Activated T-helper 17 cell treated with anti-CD3 and anti-CD28 coated beads, Interleukin-2, amount 50 U/mL, for 72 hours (primary cell): ENCODE measurements at places on chromosomes 3 and 15.

GRCh38 chr3:46985588-46985987 lies 6.1 kb downstream of the NBEAL2 start:
- ATAC-seq = no peak

- no peak for ATAC-seq
Measured at GRCh38 chr3:25171118-25171807, 256.8 kb upstream of the RARB start.

- ATAC-seq = no peak
Measured at GRCh38 chr15:77975332-77976094, 102.0 kb downstream of the TBC1D2B start.

DNA sequence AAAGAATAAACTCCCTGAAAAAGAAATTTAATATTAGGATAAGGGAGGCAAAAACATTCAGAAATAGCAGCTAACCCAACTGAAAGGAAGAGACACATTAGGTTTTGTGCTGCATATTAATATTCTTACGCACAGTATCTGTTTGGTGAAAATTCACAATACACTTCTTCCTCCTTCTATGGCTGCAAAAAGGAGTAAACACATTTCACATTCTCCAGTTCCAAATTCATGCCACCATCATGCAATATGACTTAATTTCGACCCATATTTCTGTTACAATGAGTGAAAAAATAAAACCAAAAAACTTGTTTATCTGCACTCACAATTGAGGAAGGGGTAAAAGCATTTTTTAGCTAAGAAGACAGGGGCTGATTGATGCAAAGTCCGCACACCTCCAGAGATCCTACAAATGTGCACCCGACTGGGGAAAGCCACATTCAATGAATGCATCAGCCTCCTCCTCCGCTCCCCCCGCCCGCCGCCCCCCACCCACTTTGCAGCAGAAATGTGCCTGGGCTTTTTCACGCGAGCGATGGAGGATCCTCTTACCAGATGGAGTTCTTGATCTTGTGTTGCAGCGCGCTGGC lies 1.0 kb downstream of the RFX7 start:
- ATAC-seq = no peak

DNA sequence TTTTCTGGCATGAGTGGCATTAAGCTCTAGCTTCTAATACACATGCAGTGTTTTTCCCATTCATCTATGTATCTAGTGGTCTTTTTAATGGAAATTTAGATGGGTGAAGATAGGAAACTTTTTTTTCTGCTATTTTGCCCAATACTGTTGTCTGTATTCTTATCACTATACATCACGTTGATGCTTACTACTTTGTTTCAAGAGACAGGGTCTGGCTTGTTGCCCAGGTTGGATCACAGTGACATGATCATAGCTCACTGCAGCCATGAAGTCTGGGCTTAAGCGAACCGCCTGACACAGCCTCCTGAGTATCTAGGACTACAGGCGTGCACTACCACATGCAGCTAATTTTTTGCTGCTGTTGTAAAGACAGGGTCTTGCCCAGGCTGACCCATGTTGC lies 84.6 kb downstream of the PEAK1 start:
- ATAC-seq = no peak

- peak; percentile 92 for ATAC-seq
Measured at GRCh38 chr3:141796081-141796888, 33.1 kb downstream of the GRK7 start.

- ATAC-seq = no peak
Measured at GRCh38 chr15:67050062-67050461, 15.3 kb upstream of the SMAD3 start.

GRCh38 chr3:172341482-172342059 lies 106.7 kb downstream of the GHSR start:
- peak; percentile 66 for ATAC-seq

DNA sequence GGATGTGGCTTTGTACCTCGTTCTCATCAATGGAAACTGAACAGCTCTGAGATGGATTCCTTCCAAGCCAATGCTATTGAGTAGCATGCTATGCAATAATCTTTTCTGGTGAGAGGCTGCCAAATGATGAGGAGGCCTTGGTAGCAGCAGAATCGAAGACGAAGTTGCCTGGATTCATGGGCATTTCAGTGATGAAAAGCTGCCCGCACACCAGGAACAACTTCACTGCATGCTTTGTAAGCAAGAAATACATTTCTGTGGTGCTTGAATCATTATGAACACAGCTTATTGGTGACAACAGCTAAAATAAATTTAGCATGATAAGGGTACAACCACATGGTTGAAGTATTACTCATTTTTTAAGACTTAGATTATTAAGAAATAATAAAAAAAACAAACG lies 246.8 kb upstream of the ROBO1 start:
- no peak for ATAC-seq

GRCh38 chr3:161406594-161407555 lies 35.6 kb upstream of the SPTSSB start:
- no peak for ATAC-seq

- no peak for ATAC-seq
Measured at GRCh38 chr15:72676838-72677237, 9.1 kb downstream of the HIGD2B start.

DNA sequence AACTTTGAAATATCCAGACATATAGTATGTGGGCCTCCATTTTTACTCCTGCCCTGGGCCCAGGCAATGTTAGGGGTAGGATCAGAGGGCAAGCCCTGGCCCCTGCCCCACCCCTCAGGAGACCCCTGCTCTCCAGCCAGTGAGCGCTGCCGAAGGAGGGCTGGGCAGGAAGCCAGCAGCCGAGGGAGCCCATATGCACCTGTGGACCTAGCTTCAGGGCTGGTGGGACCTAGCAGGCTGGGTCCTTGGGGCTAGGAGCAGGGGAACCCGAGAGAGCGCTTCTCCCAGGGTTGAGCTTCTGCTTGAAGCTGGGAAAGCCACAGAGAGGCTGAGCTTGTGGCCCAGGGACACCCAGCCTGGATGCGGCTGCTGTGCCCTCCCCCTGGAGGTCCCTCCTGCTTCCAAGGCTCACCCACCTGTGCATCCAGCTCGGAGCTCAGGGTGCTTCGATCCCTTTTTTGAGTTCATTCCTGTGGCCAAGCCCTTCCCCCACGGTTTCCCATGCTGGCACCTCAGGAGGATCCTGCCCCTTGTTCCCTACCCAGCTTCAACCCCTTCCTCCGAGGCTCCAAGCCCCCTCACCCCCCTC lies 21.0 kb upstream of the CYP11A1 start:
- ATAC-seq = no peak

DNA sequence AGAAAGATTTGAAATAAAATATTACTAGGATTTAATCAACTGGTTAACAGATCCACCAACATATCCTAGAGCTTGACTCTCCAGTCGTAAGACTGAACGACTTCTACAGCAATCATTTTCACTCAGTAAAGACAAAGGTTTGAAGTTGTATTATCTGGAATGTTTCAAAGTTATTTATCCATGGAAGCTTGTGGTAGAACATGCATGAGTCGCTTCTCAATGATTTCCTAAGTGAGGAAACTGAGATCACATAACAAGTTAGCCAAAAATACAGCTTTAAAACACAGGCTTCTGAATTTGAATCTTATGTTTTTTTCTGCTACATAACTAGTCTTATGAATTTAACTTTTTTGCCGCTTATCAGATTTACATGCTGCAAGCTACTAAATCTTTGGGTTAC lies 241.8 kb downstream of the FOXP1 start:
- ATAC-seq = no peak

DNA sequence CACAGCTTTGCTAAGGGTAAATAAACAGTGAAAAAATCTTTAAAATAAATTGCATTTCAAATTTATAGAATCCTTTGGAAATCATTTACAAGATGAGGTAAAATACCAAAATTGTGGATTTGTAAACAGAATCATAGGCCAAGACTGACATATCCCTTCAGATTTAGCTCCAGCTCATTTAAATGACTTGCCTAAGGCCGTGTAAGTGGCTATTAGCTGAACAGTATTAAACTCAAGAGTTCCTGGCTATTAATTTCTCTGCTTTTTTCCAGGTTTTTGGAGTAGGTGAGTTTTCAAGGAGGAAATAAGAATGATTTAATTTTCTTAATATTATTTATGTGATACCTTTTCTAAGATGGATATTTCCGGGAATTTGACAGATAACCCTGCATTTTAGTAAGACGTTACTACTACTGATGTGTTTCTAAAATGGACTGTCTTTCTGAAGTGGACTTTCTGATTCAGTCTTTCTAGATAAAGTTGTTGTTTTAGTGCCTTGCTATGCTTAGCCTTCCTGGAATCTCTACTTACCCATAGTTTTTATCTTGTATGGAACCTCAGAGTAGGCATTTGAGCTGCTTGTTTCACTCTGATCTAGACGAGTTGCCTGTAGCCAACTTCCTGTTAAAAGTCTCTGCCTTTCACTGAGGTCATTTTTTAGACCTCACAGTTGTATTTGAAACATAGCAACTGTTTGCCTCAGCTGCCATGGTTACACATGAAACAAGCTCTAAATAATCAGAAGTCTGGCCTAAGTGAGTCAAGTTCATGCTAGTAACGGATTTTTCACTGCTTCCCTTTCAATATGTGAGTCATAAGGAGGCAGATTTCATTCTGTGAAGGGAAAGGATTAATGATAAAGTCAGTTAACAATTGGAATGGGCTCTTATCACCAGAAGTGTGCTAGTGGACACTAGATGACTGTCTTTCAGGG lies 127.0 kb downstream of the KLHL25 start:
- peak; percentile 95 for ATAC-seq

- ATAC-seq = no peak
Measured at GRCh38 chr15:100394736-100395440, 53.1 kb upstream of the ADAMTS17 start.
